PC-3 (cell line): ENCODE measurements at places on chromosomes 2 and 18.

DNA sequence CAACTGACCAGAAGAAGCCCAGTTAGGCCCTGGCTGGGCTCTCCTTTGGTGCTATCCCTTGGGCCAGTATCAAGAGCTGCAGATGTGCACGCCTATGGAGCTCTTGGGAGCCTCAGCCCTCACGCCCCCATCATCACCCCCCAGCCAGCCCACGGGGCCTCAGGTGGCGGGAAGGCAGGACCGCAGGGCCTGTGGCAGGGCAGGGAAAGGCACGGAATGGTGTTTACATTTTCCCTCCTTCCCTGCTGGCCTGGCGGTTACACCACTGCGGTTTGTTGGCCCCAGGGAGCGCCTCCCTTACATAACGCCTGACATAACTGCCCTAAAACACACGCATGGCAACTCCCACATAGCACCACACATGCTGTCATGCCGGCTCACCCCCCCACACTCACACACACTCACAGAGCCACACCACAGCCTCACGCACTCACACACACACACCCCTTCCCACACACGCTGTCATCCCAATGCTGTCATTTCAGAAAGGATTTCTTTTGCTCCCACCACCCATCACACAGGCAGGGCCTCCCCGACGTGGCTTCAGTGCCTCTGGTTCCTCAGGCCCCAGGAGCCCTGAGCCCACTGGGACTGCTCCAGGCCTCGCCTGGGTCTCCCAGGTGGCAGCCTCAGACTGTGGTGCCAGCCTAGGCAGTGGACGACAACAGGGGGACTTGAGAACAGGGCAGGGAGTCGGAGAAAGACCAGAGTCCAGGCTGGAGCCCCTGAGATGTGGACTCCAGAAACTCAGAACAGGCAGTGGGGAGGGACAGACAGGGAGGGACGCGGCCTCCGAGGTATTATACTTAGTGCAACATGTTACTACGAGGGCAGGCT lies 15.7 kb downstream of the ZFP36L2 start:
- no peak for DNase-seq

- no peak for DNase-seq
These were observed 49.2 kb downstream of the SIGLEC15 start for GRCh38 chr18:45874491-45875184.

DNA sequence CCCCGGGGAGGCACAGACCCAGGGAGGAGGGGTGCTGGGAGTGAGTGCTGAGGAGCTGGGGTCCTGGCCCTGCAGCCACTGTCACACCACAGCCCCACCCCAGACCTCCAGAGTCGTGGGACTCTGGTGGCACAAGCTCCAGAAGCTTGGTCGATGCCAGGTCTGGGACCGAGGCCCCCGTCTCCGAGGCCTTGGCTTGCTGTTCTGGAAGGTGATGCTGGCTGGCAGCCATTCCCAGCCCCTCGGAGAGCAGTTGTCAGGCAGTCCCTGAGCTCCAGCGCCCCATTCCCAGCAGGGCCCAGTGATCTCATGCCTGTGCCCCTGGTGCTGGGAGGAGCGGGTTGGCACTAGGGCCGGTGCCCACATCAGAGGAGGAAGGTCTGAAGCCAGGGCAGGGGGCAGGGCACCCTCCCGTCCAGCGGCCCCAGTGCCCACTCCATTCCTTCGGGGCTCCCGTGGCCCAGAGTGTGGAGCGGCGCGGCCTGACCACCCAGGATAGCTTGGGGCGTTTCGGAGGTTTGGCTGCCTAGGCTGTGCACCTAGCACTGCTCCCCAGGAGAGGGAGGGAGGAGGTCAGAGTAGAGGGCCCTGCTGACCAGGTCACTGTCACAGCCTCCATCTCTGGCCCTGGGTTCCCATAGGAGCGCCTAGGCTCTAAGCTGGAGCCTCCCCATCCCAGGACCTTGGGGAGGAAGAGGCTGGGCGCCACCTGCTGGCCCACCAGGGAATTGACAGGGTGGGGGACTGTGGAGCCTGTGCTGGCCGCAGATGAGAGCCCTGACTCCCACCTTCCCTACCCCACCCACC lies 16.8 kb upstream of the ALPI start:
- DNase-seq, result peak; percentile 40

GRCh38 chr2:188032306-188032705 lies 259.4 kb upstream of the GULP1 start:
- no peak for DNase-seq

DNA sequence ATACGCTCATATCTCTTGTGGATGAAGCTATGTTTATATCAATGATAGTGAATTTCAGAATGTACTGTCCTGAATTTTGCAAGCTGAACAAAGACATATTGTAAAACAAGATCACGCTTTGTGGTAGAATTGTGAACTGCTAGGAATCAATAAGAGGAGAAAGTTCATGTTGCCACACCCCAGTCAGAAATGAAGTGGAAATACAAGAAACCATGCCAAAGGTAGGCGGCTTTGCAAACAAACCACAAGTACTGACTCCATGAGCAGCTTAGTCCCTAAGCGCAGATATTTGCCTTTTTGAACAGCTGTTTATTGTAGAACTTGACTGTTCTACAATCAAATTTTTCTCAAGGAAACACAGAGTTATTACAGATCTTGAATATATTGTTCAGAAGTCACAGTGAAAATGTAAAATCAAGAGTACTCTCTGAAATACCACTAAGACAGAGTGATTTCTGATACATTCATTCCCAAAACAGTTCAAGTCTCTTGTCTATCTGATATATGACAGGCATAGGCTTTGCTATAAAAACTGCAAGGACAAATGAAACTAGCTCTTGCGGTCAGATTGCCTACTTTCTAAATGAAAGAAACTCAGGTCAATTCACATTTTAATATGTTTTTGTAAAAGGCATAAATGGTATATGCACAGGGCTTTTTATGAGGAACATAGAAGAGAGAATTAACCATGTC lies 120.9 kb upstream of the CDH19 start:
- DNase-seq, result peak; percentile 86

- peak; percentile 36 for DNase-seq
These were observed 377.0 kb downstream of the DCC start for GRCh38 chr18:52716973-52717372.

DNA sequence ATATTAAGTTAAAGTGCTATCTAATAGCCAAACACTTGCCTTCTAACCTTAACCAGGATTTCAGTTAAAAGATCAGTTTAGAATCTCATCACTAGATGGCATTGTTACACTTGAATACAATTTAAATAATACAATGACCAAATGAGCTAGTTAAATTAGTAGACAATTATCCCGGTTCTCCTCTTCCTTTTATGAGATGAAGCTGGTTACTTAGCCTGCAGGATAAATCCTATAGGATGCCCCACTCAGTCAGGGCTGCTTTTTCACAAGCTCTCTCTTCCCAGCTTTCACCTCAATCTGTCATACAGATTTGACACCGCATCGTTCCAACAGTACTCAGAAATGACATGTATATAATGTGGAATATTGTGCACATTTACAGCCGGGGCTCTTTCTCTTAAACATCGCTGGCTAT lies 678.8 kb downstream of the KCNJ3 start:
- peak; percentile 63 for DNase-seq

GRCh38 chr2:8540552-8541055 lies 141.3 kb upstream of the ID2 start:
- DNase-seq, result no peak

GRCh38 chr2:62811972-62812371 lies 106.5 kb downstream of the EHBP1 start:
- no peak for DNase-seq

GRCh38 chr2:74417197-74417596 lies 4.2 kb downstream of the C2orf81 start:
- DNase-seq, result no peak

DNA sequence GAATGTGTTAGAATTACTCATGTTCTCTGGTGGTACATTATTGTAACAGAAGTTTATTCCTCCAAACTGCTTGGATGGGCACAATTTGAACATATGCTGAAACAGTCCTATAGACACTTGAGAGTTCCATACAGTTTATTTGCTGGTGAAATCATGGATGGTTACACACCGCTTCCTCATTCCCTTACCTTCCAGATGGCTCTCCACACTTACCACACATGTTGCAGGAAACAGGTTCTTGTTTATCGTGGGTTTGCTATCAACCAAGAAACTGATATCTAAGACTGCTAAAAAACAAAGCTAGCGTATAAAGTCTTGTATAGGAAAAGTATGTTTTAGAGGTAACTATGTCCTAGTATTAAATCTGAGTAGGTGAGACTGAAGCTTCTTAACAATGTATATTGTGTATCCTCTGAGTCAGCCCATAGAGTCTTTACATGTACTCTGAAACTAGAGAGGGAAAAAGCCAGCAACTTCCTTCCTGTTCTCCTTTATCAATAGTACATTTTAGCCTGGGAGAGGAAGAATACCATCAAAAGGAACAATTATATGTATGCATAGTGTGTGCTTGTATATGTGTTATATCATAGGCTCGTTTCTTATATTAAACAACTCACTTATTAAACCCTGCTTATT lies 313.1 kb downstream of the PLCL1 start:
- DNase-seq, result no peak
